Activated naive CD4-positive, alpha-beta T cell (primary cell): ENCODE measurements at places on chromosomes 1 and 21.

DNA sequence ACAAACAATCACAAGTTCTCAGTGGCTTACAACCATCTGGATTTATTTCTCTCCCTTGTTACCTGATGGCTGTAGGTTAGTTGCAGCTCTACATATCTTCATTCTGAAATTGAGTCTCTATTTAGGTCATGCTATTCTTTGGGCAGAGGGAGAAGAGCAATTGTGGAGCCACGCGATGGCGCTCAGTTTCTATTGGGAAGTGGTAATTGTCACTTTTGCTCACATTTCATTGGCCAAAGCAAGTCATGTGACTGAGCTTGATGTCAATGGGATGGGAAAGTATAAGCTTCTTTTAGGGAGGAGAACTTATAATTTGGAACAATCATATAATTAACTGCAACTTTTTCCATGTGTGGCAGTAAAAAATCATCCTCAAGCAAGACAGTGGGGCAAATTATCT, 166.5 kb downstream of the LMO4 start:
- DNase-seq = no peak

GRCh38 chr1:247228133-247228532, 27.7 kb upstream of the VN1R5 start:
- no peak for DNase-seq

DNA sequence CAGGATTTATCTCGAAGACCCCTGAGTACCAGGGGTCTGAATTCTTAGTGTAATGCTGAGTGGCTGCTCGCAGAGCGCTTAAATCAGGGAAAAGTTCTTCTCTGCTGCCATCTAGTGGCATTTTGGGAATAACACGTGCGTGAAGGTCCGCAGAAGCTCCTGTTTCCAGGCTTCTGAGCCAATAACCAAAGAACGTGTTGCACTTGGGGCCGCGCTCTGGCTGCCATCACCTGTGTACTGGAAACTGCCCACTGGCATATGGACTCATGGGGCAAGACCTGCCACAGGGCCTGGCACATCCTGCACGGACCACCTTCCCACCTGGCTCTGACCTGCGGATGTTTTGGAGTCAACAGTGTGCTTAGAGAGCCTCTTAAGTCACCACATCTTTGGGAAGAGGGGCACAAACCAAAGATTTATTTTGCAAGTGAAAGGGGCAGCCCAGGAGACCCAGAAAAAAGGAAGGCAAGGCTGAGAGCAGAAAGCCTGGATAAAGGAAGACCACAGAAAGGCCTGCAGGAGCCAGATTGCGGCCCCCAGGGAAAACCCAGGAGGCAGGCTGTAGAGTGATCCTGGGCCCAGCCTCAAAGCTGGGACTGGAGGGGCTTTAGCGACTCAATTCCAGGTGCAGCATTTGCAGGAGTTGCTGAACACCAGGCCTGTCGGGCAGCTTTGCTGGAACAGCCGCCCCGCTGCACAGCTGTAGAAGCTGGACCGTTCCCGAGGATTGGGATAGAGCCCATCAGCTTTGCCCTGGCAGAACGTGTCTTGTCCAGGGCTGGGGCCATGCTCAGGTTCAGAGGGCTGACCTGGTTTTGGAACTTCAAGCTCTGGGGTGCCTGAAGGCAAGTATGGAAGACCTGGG, 13.0 kb downstream of the CHIT1 start:
- DNase-seq = no peak

- no peak for DNase-seq
These were observed 59.6 kb downstream of the HSF2BP start for GRCh38 chr21:43599728-43600127.

DNA sequence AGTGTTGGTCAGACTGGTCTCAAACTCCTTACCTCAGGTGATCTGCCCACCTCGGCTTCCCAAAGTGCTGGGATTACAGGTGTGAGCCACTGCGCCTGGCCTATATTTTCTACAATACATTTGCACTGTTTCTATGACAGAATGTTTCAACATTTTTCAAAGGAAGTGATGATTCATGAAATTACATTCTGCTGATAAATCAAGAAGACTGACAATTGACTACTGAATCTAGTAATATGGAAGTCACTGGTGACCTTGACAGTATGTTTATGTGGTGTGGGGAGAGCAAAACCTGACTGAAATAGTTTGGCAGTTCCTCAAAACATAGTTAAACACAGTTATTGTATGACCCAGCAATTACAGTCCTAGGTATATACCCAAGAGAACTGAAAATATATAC, 18.1 kb downstream of the LRIF1 start:
- DNase-seq = no peak

- no peak for DNase-seq
These were observed 53.4 kb downstream of the WLS start for GRCh38 chr1:68178821-68179490.

- DNase-seq = no peak
These were observed 36.8 kb downstream of the FMO3 start for GRCh38 chr1:171127501-171127900.

- DNase-seq = no peak
These were observed 730 bp upstream of the PHF13 start for GRCh38 chr1:6612641-6613360.

- no peak for DNase-seq
These were observed 35.0 kb downstream of the ENAH start for GRCh38 chr1:225617956-225618355.

DNA sequence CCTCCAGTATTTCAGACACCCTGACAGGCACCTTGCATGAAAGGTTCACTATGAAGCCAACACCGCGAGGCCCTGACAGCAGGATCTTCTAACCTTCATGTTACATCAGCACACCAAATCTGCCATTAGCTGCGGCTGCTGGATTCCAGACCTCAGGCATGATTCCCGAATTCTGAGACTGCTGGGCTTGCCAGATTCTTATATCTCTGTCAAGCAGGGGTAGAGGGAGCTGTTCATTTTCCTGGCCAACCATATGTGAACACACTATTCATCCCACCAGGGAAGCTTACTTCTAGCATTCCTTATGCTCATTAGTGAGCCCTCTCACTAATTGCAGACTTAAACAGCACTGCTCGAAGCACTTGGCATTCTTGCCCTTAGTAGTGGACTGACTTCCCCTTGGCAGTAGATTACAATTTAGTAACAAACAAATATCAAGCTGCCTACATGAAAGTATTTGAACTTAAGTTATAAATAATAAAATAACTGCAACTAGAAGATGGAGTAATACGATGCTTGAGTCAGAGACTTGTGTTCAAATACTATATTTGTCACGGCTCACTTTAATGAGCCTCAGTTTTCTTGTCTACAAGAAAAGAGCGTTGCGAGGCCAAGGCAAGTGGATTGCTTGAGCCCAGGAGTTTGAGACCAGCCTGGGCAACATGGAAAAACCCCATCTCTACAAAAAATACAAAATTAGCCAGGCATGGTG, 43.3 kb downstream of the NID1 start:
- DNase-seq = no peak

DNA sequence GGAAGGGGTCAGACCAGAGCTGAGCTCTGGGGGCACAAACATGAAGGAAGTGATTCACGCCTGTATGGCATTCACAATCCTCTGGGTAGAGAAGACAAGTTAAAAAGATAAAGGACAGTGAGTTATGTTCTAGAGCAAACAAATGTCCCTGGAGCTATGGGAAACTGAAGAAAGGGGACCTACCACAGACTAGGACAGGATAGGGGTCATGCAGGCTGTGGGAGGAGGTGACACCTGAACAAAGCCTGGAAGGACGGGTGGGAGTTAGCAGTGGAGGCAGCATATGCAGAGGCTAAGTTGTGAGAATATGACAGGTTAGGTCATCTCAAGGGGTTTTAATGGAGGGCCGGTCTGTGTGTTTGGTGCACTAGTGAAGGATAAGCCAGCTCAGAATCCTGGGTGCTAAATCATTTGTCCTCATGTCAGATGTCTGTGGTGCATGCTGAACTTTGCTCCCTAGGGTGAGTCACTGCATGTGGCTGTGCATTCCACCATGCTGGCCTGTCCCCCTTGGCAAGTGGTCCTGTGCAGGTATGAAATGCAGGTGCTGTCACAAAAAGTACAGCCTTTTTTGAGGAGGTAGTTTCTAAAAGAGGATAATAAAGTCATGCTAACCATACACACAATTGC, 28.5 kb downstream of the TNN start:
- DNase-seq = no peak

DNA sequence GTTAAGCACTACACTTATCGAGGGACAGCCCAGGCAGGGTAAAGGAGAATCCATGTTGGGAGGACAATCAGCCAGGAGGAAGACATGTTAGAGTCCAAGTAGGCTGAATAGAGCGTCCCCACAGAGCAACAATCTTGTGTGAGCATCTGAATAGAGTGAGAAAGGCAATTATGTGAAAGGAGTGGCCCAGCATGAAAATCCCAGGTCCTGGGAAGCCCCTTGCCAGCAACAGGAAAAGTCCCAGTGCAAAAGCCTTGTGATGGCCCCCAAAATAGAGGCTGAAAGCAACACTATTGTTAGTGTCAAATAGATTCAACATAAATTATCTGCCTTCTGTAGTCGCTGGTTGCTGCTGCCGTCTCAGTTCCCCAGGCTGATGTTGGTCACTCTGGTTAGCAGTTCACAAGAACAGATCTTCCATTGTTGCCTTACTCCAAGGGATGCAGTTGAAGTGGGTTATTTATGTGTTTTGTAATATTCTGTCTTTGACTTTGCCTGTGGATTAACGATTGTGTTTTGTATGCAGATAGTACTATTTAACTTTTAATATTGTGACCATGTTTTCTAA, 12.1 kb upstream of the ABL2 start:
- DNase-seq = no peak

- no peak for DNase-seq
These were observed 23.7 kb upstream of the WDR26 start for GRCh38 chr1:224458296-224458695.

- DNase-seq = no peak
These were observed 104.1 kb downstream of the SIK1 start for GRCh38 chr21:43322805-43323204.

- no peak for DNase-seq
These were observed at the start of gene EPHA2 for GRCh38 chr1:16155537-16156410. TSS of gene EPHA2 (minus strand) at chr1:16156069. CDS start at chr1:16155932, 137 bp downstream.

GRCh38 chr1:2645143-2645542, 12.3 kb upstream of the MMEL1 start:
- no peak for DNase-seq

DNA sequence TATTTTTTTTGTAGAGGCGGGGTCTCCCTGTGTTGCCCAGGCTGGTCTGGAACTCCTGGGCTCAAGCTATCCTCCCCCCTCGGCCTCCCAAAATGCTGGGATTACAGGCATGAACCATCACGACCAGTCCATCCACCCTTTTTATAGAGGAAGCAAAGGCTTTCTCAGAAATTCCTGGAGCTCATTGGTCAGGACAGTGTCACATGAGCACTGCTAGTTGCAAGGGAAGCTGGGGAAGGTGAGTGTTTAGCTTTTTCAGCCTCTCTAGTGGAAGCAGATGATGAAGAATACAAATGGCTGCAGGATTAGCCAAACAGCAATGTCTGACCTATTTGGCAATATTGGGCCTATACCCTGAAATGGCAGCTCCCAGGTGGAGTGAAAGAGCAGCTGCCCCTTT, 8.0 kb downstream of the IGFN1 start:
- DNase-seq = no peak

- DNase-seq = no peak
These were observed 15.6 kb downstream of the DDAH1 start for GRCh38 chr1:85449356-85449755.

GRCh38 chr1:169779970-169780369, 14.7 kb downstream of the METTL18 start:
- DNase-seq = no peak

GRCh38 chr1:7470904-7471638, 300.0 kb upstream of the VAMP3 start:
- DNase-seq = no peak

- DNase-seq = no peak
These were observed 60.4 kb upstream of the DMRTB1 start for GRCh38 chr1:53398576-53399365.
